ENCODE measurements at places on chromosomes 12 and 14.

GRCh38 chr12:18071336-18071735 is 18.7 kb downstream of the RERGL start:
- DNase-seq: no peak

DNA sequence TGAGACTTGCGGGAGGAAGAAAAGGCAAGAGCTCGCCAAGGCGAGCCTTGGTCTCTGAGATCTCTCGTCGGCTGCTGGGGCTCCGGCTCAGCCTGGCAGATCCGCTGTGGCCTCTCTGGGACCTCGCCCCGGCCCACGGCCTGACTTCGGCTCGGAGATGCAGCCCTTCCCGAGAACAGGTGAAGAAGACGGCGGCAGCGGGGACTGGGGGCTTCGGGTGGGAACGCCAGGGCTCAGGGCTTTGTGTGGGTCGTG is 6.0 kb upstream of the HOXC9 start:
- no peak for DNase-seq

GRCh38 chr14:22099942-22100763 is 426.5 kb upstream of the OR4E1 start:
- DNase-seq: no peak

- no peak for DNase-seq
Measured at GRCh38 chr12:48038085-48038484, 33.8 kb upstream of the COL2A1 start.

GRCh38 chr12:21026302-21026701 is 104.7 kb upstream of the SLCO1B1 start:
- DNase-seq: no peak

GRCh38 chr14:63224196-63224595 is 20.0 kb downstream of the RHOJ start:
- DNase-seq: peak; percentile 13

DNA sequence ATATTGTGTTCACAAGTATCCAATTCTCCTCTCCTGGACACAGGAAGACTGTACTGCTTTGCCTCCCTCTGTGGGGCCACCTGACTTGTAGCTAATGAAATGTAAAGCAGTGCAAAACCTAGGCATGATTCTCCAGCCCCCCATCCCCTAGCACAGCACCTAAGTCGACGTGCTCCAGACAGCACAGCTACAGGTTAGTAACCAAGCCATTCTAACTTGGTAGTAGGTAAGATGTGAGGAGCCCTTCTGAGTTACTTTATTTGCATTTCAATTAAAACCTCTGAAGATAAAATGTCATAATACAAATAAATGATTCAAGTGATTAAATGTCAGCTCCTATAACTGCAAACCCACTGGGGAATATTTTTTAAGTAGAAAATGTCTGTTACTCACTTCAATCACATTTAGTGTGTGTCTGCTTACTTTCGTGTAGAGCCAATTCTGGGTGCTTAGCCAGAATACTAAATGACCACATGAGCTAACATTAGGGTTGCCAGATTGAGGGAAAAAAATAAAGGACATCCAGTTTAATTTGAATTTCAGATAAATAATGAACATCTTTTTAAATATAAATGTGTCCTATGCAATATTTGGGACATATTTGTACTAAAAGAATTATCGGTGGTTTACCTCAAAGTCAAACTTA is 64.8 kb upstream of the HIF1A start:
- no peak for DNase-seq

Measured in NCI-H146 (cell line).